ENCODE measurements at places on chromosomes 5 and 9.

GRCh38 chr5:82364497-82364896 is 86.3 kb upstream of the RPS23 start:
- DNase-seq: no peak

DNA sequence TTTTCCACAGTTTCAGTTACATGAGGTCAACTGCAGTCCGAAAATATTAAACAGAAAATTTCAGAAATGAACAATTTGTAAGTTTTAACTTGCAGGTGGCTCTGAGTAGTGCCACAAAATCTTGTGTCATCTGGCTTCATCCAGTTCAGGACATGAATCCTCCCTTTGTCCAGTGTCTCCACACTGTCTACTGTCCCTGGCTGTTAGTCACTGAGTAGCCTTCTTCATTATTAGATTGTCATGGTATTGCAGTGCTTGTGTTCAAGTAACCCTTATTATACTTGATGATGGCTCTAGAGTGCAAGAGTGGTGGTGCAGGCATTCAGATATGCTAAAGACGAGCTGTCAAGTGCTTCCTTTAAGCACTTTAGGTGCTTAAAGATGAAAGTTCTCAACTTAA is 65.3 kb downstream of the CFAP95 start:
- no peak for DNase-seq

DNA sequence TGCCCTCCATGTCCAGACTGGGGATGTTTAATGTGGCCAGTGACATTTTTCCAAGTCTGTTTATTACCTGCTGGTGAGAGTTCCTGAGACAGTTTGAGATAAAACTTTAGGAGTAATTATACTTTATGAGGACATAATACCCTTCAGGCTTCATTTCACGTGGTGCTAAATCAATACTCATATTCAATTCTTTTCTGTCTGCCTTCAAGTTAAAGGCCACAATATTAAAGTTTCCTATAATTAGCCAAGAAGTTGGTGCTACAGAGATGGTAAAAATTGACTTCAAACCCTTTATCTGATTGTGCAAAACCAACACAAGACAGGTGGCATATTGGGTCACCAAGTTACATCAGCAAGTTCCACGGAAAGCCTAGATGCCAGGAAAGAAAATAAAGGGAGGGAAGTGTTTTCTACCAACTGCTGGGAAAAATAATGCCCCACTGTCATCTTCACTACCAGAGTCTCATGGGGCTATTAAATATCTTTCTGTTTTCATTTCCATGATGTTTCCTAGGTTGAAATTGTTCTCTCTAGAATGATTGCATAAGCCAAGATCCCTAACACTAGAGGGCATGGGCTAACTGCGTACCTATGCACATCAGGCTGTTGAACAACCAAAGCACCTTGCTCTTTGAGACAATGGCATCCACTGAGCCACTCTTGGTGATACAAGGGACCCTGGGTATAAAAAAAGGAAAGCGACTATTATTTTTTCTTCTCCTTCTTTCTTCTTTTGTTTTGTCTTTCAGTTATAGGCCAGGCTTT is 68.7 kb downstream of the INSYN2B start:
- no peak for DNase-seq

DNA sequence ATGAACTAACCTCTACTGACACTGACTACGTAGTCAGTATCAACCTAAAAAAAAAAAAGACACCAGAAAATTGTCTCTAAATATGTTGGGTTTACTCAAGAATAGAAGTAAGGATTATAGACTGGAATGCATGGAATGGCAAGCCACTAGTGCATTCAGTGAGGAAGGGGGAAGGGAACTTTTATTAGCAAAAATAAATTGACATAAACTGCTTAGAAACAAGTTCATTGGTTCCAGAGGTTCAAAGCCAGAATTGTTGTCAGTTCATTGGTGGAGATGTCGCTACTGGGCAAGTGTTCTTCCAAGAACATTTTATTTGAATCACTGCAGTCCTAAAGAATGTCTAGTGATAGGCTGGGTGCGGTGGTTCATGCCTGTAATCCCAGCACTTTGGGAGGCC is 26.1 kb upstream of the AOPEP start:
- DNase-seq: no peak

DNA sequence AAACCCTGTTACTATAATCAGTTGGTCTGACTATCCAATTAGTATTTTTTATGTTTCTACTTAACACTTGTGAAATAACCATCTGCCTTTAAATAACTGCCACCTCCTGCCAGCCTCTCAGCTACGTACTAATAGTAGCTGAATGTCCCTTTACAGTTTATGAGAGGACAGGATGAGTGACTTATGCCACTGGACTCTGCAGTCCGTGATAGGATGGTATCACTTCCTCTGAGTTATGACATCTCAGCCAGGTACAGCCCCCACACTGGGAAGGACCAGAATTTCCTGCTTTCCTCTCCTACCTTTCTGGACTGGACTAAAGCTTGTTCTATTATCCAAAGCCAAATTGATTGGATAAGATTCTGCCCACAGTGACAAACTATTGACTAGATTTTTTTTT is 102.9 kb downstream of the ZFAND5 start:
- DNase-seq: no peak

DNA sequence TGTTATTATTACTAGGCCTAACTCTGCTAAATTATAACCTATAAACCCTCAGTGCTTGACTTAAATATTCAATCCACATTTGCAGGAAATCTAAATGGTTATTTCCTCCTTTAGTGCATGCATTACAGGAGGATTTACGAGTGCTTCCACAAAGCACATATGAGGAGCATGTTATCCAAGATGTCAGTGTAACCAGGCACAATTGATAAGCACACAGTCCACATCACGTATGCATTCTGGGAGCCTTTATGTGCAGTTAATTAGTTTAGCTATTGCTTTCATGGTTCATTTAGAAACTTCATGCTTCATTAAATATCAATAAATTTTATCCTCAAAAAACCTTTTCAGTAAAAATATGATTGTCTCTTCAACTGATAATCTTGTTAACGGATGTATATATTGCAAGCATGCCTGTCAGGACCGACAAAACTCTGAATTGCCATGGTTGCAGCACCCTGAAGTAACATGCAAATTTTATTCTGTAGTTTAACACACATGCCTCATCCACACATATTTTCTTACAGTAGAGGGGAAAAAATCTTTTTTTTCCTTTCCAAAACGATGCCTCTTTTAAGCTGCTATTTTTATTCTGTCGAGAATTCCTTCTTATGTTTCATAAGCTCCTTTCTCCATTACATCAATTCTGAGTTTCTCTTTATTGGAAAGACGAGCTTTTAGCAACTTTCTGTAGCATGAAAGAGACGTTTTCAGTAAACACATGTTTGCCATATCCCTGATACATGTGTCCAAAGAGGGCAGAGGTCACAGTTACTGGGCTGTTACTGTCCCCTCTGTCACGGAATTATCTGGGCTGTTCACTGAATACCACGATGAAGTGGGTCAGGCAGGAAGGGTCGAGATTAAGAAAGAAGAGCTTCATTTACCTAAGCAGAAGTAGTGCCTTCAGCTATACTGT is 142.0 kb downstream of the GLIS3 start:
- no peak for DNase-seq

GRCh38 chr9:94014920-94015319 is 59.8 kb upstream of the BARX1 start:
- DNase-seq: no peak

- DNase-seq: no peak
Measured at GRCh38 chr9:90801241-90801972, at the start of gene SYK. Gene SYK, plus strand, starts transcription at chr9:90801819. Its CDS starts 42,080 bp downstream, at chr9:90843899.

- DNase-seq: no peak
Measured at GRCh38 chr9:69768716-69769115, 8.9 kb upstream of the PTAR1 start.

- DNase-seq: no peak
Measured at GRCh38 chr5:121279801-121280200, 571.9 kb upstream of the FTMT start.

- DNase-seq: no peak
Measured at GRCh38 chr5:108858959-108859358, 111.3 kb downstream of the FER start.

- no peak for DNase-seq
Measured at GRCh38 chr5:68116868-68117411, 98.6 kb upstream of the PIK3R1 start.

- DNase-seq: no peak
Measured at GRCh38 chr5:180352116-180353047, 754 bp downstream of the GFPT2 start.

GRCh38 chr5:71533142-71533541 is 54.0 kb upstream of the MCCC2 start:
- no peak for DNase-seq

DNA sequence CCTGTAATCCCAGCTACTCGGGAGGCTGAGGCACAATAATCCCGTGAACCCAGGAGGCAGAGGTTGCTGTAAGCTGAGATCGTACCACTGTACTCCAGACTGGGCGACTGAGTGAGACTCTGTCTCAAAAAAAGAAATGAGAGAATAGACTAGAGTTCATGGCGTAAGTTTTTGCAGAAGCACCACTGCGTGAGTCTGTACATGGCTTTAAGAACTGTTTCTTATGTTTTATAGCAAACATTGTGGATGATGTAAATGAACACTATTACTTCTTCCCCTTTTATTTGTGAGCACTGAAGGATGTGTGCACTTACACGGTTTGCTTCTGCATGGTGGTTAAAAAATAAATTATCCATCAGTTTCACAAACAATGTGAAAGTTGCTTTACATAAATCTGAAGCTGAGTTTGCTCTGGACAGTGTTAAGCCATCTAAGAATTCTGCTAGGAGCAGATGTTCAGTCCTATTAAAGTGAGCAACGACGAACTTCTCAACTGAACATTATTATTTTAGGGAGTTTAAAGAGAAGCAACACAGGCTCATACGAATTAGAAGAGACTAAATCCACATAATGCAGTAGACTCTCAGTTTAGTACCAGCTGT is 52.5 kb downstream of the ZFAND5 start:
- no peak for DNase-seq

DNA sequence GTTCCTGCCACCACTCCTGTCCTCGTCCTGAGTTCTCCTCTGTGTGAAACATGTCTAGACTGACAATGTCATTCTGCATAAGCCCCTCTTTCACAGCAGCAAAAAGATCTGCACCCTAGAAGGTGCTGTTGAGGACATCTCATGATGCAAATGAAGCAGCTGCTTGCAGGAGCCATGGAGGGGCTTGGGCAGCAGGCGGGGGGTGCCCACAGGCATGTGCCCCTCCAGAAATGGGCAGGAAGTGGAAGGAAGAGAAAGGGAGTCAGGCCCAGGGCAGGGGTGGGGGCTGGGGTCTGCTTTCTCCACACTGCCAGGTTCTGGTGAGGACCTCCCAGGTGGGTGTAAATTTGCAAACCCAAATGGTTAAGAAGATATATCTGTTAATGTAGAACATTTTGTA is 54.5 kb upstream of the KCNMB1 start:
- DNase-seq: no peak

DNA sequence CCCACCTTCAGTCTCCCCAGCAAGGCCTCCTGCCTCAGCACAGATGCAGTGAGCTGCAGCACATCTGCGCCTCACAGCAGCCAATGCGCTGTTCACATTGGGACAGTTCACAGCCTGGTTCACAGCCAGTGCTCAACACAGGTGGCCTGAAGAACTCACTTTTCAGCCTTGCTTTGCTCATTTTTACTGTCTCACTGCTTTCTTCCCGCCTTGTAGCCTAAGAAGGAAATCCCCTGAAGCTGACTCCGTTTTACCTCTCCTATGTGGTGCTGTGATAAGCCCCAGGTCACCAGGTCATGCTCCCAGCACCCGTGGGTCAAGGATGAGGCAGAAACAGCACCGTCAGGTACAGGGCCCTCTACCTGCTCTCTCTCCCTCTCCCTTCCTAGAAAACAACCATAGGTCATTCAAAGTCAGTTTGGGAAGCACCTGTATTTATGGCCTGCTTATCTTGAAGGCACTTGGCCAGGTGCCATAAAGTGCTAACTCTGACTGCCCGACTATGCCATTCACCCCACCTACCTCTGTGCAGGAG is 1.1 kb downstream of the GCNT4 start:
- no peak for DNase-seq

DNA sequence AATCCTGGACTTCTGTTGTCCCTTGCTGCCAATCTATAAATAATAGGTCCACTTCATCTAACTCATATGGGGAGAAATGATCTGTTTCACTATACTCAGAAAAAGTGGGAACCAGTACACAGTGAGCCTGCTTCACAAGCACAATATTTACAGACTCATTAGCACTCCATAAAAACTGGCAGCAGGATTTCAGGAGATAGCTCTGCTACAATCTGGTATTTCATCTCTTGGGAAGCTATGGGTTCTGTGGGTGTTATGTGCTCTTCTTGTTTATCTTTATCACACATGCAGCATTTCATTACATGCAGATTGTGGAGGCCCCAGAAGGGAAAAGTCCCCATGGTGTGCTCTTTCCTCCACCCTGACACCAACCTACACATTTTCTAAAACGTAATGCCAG is 33.2 kb downstream of the UGT3A2 start:
- DNase-seq: no peak

- no peak for DNase-seq
Measured at GRCh38 chr5:113329981-113330380, 104.8 kb downstream of the TSSK1B start.

DNA sequence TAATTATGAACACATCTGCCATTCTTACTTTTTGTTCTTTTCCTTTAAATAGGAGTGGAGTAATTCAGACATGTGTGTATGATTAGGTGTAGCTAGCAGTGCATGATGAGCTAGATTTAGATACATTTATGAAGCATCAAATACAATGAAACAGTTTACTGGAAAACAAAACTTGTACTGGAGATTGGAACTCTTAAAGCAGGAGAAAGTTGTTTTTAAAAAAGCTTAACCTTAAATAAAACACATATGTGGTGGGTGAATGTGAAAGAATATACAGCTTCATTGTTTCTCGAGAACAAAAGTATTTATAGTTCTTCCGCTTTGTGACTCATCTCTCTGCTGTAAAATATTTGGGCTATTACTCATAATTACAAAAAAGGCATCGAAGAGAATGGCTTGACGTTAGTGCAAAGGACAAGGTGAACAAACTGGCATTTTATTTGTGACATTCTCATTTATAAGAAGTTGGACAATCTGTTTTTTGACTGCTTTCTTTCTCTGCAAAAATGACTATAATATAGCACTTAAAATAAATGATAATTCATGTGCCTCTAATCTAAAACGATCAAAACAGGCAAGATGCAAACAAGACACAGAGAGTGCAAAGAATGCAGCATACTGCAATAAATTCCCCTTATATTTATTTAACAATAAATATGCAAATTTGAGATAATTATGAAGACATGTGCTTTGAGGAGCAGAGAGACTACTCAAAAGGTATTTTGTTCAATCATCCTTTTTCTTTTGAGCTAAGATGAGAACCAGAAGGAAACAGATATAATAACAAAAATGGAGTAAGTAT is 478.8 kb downstream of the CETN3 start:
- no peak for DNase-seq

- DNase-seq: no peak
Measured at GRCh38 chr5:171420431-171421241, 1.2 kb downstream of the FGF18 start.

All from SK-N-DZ (cell line).